Stimulated activated CD4-positive, alpha-beta T cell treated with anti-CD3 and anti-CD28 coated beads, Interleukin-15, amount 100 ng/mL, for 1 hour (primary cell): ENCODE measurements at places on chromosomes 1 and 21.

DNA sequence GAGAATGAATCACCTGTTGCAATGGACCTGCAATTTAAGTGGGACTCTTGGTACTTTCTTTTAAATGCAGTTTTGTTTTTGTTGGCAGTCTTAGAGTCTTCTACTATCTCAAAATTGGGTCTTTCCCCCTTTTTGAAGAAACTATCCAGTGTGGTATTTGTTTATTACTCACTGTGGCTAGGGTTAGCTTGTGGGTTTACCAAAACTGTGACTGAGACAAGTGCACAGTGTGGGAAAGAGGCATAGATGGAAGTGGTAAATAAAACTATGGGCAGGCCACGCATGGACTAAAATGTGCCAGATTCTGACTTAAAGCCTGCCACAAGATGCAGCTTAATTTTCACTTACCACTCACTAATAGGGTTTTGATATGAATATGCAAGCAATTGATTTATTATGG lies 1441.7 kb downstream of the PLA2G4A start:
- DNase-seq: no peak

- DNase-seq: no peak
Observed at GRCh38 chr21:44566403-44566802, 7.1 kb upstream of the KRTAP10-4 start.

DNA sequence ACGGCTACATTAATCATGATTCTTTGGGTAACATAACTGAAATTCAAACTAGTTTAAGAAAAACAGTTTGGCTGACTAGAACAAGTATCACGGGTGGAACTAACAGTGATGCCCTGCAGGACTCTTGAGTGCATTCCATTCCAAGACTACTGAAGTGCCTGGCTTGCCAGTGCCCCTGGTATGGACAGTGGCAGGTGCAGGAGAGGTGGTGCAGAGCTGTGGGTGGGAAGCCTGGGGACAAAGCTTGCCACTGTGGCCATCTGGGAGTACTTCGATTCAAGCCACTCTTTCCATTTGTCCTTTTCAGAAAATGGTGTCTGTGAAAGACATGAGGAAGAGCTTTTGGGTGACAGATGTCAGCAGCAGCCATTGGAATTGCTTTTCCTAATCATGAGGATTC lies 166.5 kb downstream of the RRAGC start:
- no peak for DNase-seq

DNA sequence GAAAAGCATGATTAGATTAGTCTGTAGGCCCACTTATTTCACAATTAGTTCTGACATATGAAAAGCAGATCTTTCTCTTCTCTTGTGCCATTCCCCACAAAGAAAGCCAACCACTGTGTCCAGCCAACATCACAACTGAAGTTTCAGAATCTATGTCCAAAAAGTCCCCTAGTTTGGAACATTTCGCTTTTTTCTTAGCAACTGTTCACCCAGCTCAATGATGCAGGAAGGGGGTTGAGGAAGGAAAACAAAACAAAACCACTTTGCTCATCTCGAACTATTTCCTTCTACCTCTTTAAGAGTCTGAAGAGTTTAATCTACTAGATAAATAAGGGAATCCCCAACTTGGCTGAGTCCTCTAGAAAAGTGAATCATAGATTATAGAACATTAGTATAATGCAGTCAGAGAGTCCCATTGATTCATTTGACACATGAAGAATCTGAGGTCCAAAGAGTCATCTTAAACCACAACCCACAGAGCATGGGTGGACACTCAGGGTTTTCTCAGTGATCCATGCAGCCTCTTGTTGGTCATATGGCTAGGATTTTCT lies 159.3 kb upstream of the SGIP1 start:
- DNase-seq: no peak
